Kidney (tissue), 22 donors: ENCODE measurements at places on chromosomes 4 and X. TPM values are rescaled to one million over a fixed set of nuclear protein-coding genes. Genes with fewer than 3 reads are reported as not detected.

CCDC110 gene
- total RNA-seq, result 4.5 TPM

DNA sequence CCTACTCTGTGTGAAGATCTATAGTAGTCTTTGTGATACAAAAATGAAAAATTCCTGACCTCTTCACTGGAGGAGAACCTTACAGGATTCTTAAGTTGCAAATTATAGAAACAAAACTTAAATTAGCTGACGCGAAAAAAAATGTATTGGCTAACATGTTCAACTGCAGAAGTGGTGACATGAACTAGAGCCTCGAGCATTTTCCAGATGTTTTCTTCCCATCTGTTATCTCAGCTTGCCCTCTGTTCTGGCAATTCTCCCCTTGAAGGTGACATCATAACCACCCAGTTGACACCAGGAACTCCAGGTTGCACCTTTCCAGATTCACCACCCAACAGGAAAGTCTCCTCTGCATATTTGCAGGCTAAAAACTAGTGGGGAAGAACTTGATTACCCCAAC lies 222.4 kb downstream of the KDR start:
- H3K4me3 ChIP-seq, result no peak overlapping the region

ZNF185 gene
- 24.3 TPM for total RNA-seq

DNA sequence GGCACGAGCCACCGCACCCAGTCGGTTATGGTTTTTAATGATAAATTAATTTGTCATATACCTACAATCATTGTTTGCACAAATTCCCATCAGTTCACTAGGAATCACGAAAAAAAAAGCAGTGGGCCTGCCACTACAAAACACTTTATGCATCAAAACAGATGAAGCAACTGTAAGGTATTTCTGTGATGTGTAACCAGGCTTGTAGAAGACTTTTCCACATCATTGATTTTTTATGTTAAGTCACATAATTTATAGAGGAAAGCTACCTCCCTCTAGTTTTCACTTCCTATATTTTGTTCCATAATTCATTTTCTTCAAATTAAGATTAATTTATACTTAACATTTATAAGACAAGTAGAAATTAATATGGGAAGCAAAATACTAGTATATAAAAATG lies 6.7 kb upstream of the FAM200B start:
- H3K27ac ChIP-seq, result no peak overlapping the region
- H3K36me3 ChIP-seq, result no peaks in the 10 kb centered on the region
- H3K4me1 ChIP-seq, result no peaks in the 10 kb centered on the region
- no peak overlapping the region for H3K4me3 ChIP-seq
- no peaks in the 10 kb centered on the region for H3K27me3 ChIP-seq

DNA sequence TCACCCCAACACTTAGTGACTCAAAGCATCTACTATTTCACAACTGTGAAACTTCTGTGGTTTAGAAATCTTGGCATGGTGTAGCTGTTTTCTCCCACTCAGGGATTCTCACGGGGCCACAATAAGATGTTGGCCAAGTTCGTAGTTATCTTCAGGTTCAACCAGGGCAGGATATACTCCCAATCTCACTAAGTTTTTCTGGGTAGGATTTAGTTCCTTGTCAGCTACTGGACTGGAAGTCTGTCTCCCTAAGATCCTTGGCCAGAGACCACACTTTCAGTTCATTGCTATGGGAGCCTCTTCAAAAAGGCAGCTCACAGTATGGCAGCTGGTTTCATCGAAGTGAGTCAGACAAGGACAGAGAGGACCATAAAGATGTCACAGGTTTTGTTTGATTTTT lies 111.7 kb upstream of the PDHA2 start:
- no peaks in the 10 kb centered on the region for H3K4me1 ChIP-seq
- no peak for DNase-seq
- no peak overlapping the region for H3K27ac ChIP-seq
- H3K27me3 ChIP-seq, result no peaks in the 10 kb centered on the region
- no peaks in the 10 kb centered on the region for H3K36me3 ChIP-seq
- H3K4me3 ChIP-seq, result no peak overlapping the region

DNA sequence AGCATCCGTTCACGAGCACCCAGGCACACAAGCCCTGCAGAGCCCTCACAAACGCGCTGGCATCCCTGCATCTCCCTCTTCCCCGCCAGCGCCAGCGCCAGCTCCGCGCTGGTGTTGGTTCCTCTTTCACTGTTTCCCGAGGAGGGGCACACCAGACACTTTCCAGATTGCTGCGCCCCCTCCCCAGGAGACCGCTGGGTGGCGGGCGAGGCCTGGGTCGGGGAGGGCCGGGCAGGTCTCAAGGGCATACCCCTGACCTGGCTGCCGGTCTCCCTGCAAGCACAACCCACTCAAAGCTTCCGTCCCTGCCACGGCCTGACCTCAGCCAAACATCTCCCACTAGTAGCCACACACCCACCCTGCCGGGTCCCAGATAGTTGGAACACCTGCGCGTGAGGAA lies 2.2 kb upstream of the NKX1-1 start:
- H3K27me3 ChIP-seq, result peaks cover 25% of the 10 kb centered on the region
- DNase-seq, result no peak
- no peak overlapping the region for H3K4me3 ChIP-seq
- H3K36me3 ChIP-seq, result no peaks in the 10 kb centered on the region

- H3K27ac ChIP-seq, result peak within 1 kb of the TSS; percentile 91
- H3K27me3 ChIP-seq, result no peaks in the 10 kb centered on the region
- DNase-seq, result peak; percentile 94
Observed at GRCh38 chrX:136880452-136881013, at the start of gene RBMX. TSS of gene RBMX (minus strand) at chrX:136880725. CDS start at chrX:136879427, 1,298 bp downstream.

ZCCHC12 gene
- total RNA-seq, result not detected

REPS2 gene
- total RNA-seq, result 36.3 TPM

DNA sequence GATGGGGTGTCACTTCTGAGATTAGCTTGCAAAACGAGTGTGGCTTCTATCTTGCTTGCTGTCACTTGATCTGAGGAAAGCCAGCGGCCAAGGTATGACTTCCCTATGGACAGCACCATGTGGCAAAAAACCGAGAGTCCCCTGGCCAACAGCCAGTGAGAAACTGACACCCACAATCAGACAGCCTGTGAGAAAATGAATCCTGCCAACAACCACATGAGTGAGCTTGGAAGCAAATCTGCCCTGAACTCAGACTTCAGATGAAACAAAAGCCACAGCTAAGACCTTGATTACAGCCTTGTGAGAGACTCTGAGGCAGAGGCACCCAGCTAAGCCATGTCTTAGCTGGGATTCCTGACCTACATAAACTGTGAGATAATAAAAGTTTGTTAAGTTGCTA lies 45.5 kb downstream of the PPP1R2C start:
- H3K27ac ChIP-seq, result no peak overlapping the region
- H3K27me3 ChIP-seq, result no peaks in the 10 kb centered on the region
- H3K36me3 ChIP-seq, result no peaks in the 10 kb centered on the region
- H3K4me3 ChIP-seq, result no peak overlapping the region
- no peaks in the 10 kb centered on the region for H3K4me1 ChIP-seq
- no peak for DNase-seq

DNA sequence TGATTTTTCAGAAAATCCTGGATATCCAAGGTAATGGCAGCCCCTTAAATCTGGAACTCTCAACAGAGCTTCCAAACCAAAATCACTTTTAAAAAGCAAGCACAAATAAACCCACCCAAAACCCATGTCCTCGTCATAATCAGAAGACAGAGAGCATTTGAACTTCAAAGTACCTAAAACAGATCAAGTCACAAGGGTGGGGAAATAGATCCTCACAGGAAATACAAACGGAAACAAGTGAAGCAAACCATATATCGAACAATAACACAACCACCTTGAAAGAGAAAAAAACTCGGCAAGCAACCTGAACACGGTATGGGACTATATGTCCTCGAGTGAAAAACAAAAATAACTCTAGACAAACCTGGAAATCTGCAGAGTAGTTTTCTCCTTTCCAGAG lies 15.9 kb upstream of the CCNQ start:
- H3K27me3 ChIP-seq, result no peaks in the 10 kb centered on the region
- H3K27ac ChIP-seq, result no peak overlapping the region
- H3K4me1 ChIP-seq, result no peaks in the 10 kb centered on the region
- DNase-seq, result no peak
- no peak overlapping the region for H3K4me3 ChIP-seq
- H3K36me3 ChIP-seq, result no peaks in the 10 kb centered on the region

DNA sequence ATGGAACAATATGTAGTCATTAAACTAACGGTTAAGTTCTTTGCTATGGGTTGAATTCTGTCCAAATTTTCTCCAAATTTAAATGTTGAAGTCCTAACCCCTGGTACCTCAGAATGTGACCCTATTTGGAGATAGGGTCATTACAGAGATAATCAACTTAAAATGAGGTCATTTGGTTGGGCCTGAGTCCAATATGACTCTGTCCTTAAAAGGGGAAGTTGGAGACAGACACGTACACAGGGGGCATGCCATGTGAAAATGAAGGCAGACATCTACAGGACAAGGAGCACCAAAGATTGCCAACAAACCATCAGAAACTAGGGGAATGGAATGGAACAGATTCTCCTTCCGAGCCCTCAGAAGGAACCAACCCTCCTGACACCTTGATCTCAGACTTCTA lies 492.0 kb upstream of the FTHL17 start:
- H3K27ac ChIP-seq, result no peak overlapping the region
- no peaks in the 10 kb centered on the region for H3K27me3 ChIP-seq
- no peaks in the 10 kb centered on the region for H3K4me1 ChIP-seq
- no peak overlapping the region for H3K4me3 ChIP-seq
